Thoracic aorta (tissue), 2 donors: ENCODE measurements at places on chromosomes 11 and 22. TPM values are rescaled to one million over a fixed set of nuclear protein-coding genes. Genes with fewer than 3 reads are reported as not detected.

The POTEH gene
- total RNA-seq = not detected

DNA sequence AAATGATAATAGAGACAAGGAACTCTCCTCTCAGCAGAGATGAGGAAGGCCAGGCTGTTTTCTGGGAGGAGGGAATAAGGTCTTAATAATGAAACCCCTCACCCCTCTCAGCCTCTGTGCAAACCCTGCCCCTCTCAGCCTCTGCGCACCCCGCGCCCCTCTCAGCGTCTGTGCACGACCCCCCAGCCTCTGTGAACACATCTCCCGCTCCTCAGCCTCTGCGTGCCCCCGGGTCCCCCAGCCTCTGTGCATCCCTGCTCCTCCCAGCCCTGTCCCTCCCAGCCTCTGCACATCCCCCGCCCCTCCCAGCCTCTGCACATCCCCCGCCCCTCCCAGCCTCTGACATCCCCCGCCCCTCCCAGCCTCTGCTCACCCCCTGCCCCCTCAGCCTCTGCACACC, 837.8 kb downstream of the TBC1D22A start:
- H3K27me3 ChIP-seq = no peaks in the 10 kb centered on the region
- H3K4me1 ChIP-seq = no peaks in the 10 kb centered on the region
- H3K36me3 ChIP-seq = no peaks in the 10 kb centered on the region
- no peak overlapping the region for H3K4me3 ChIP-seq

GRCh38 chr11:33582636-33583325, 117.8 kb downstream of the C11orf91 start:
- no peak for DNase-seq
- H3K4me3 ChIP-seq = no peak overlapping the region
- H3K4me1 ChIP-seq = no peaks in the 10 kb centered on the region

GRCh38 chr11:13666708-13667107, 1.8 kb upstream of the FAR1 start:
- DNase-seq = no peak
- no peak overlapping the region for H3K27ac ChIP-seq
- no peak overlapping the region for H3K4me3 ChIP-seq

GRCh38 chr22:20810645-20811044, 36.7 kb downstream of the SERPIND1 start:
- DNase-seq = no peak
- H3K4me3 ChIP-seq = no peak overlapping the region
- H3K27ac ChIP-seq = no peak overlapping the region

DNA sequence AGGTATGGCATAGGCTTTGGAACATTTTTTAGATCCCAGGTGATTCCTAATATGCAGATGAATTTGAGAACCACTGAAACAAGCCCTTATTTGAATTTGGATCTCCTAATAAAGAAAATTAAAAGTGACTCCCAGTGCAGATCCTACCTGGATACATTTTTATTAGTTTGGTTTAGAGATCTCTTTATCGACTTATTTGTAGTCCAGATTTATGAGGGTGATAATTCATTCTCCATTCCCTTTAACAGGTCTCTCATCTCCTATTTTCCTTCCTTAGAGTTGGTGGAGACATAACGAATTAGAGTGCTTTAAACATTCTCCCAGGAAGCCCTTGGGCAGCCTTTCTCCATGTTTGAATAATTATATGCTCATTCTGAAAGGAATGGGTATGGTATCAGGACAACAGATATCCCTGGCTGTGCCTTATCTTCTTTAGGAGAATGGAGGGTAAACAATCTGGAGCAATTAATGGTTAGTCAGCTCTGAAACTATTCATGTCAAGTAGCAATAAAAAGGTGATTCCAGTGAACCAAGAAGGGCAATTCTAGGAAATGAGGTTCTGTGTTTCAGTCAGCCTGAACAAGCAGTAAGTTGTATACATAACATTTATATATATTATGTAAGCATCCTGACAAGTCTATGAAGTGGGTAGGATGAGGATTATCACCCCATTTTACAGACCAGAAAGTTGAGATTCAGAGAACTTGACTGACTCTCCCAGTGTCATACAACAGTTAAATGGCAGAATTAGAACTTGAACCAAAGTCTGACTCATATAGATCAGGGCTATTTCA, 53.9 kb upstream of the RCE1 start:
- H3K36me3 ChIP-seq = no peaks in the 10 kb centered on the region
- H3K4me3 ChIP-seq = no peak overlapping the region

DNA sequence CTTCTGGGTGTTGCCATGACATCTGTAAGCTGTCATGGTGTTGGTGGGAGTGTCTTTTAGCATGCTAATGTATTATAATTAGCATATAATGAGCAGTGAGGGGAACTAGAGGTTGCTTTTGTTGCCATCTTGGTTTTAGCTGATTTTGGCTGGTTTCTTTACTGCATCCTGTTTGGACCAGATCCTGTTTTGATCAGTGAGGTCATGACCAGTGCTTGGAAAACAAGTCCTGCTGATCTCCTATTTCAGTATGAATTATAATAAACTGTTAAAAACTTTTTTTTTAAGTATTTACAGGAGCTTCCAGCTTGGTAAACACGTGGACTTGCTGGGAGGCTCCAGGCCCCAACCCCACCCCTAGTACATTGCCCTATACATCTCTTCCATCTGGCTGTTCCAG, 30.5 kb upstream of the P4HA3 start:
- no peaks in the 10 kb centered on the region for H3K27me3 ChIP-seq
- no peak overlapping the region for H3K27ac ChIP-seq
- peaks cover 6% of the 10 kb centered on the region for H3K36me3 ChIP-seq
- peaks cover 11% of the 10 kb centered on the region for H3K4me1 ChIP-seq
- no peak for DNase-seq

The MACROD1 gene
- total RNA-seq = 15.8 TPM

The CDC42EP2 gene
- total RNA-seq = 8.5 TPM

The SCGB2A2 gene
- 3.7 TPM for total RNA-seq

- H3K27ac ChIP-seq = no peak overlapping the region
- H3K4me1 ChIP-seq = no peaks in the 10 kb centered on the region
- no peak for DNase-seq
- no peaks in the 10 kb centered on the region for H3K27me3 ChIP-seq
These were observed 117.0 kb downstream of the FBXO7 start for GRCh38 chr22:32591620-32592019.

DNA sequence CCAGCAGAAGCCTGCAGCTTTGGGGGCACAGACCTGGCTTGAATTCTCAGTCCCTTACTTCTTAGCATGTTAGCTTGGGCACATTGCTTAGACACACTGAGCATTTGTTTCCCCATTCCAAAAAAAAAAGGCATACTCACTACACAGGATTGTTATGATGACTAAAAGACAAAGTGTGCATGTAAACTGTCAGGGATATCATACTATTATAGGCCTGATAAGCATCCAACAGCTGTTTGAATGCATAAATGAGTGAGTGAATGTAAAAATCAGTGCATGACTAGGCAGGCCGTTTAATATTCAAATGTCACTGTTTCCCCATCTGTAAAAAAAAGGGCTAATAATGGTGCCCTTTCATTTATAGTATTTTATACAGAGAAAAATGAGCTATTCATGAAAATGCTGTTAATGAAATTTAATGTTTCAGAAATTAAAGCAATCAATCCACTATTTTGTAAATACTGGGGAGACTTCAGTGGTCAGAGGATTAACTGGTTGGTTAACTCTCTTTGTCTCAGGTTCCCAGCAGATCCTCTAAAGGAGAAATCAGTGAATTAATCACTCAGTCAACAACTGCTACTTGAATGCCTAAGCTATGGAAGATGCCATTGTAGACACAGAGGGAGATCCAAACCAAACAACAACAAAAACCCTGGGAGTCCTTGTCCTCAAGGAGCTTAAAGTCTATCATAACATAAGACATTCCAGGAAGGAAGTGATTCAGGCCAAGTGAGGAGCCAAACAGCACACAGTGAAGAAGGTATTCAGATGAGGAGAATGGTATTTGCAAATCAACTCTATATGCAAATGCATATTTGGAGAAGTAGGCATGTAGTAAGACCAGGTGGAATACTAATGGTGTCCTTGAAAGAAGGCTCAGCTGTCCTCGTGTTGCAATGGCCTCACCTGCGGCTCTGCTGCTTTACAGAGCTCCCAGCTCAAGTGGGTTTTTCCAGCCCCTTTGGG, 26.8 kb downstream of the BARX2 start:
- no peaks in the 10 kb centered on the region for H3K27me3 ChIP-seq
- H3K4me1 ChIP-seq = no peaks in the 10 kb centered on the region
- no peak overlapping the region for H3K27ac ChIP-seq
- H3K36me3 ChIP-seq = no peaks in the 10 kb centered on the region

The OR51B2 gene
- not detected for total RNA-seq

The OPCML gene
- total RNA-seq = not detected

- no peak overlapping the region for H3K4me3 ChIP-seq
- no peaks in the 10 kb centered on the region for H3K36me3 ChIP-seq
- H3K27ac ChIP-seq = no peak overlapping the region
- H3K4me1 ChIP-seq = no peaks in the 10 kb centered on the region
- no peaks in the 10 kb centered on the region for H3K27me3 ChIP-seq
These were observed 85.7 kb downstream of the BLID start for GRCh38 chr11:122030286-122030685.

DNA sequence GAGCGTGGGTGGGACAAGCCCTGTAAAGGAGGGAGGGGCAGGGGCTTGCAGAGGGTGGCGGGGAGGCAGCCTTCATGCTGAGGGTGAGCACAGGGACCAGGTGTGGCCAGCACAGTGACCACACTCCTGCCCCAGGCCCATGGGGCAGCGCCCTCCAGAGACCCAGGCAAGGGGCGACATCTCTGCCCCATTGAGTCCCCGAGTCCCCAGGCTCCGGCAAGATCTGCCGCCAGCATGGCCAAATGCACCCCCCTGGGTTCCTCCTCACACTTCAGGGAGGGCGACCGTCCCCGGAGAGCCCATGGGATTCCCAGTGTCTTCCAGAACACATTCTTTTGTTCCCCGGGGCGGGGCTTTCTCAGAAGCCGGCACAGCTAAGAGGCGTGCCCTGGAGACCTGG, 362.5 kb downstream of the TBC1D22A start:
- no peak for DNase-seq
- no peak overlapping the region for H3K27ac ChIP-seq
- no peak overlapping the region for H3K4me3 ChIP-seq
- no peaks in the 10 kb centered on the region for H3K36me3 ChIP-seq

The IFITM2 gene
- 275 TPM for total RNA-seq

The ARFIP2 gene
- 52.1 TPM for total RNA-seq

The PGA5 gene
- not detected for total RNA-seq

GRCh38 chr22:30542811-30543188, 3.7 kb downstream of the SEC14L6 start:
- no peaks in the 10 kb centered on the region for H3K27me3 ChIP-seq
- H3K4me1 ChIP-seq = peaks cover 12% of the 10 kb centered on the region
- H3K36me3 ChIP-seq = no peaks in the 10 kb centered on the region
- DNase-seq = no peak

GRCh38 chr11:19892387-19892786, 179.8 kb downstream of the NAV2 start:
- H3K27me3 ChIP-seq = no peaks in the 10 kb centered on the region
- H3K4me1 ChIP-seq = peaks cover 14% of the 10 kb centered on the region
- H3K36me3 ChIP-seq = peaks cover 27% of the 10 kb centered on the region
- no peak overlapping the region for H3K27ac ChIP-seq

DNA sequence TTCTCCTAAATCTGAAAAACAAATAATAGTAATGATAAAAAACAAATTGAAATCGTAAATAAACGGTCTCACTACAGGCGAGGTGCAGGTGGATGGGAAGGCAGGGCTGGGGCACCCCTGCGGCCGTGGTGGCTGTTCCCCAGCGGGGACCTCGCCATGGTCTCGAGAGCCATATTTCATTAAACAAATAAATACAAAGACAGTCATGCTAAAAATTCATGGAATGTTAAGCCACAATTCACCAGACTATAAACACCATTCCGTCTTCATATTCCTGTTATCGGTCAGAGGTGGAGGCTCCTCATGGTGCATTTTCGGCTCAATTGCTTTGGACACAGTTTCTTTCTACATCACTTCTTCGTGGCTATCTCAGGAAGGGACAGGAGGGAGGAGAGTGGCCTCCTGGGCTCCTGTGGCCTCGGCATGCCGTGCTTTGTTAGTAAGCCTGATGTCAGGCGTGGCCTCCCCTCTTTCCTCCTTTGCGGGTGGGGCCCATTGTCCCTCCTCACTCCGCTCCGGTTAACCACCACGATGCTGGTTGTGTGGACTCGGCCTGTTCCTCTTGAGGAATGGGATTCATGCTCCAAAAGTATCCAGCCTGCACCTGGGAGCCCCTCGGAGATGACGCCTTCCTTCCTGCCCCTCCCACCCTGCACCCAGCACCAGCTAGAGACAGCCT, 16.1 kb upstream of the BRSK2 start:
- no peak overlapping the region for H3K4me3 ChIP-seq
- H3K36me3 ChIP-seq = no peaks in the 10 kb centered on the region
- no peak overlapping the region for H3K27ac ChIP-seq
- H3K4me1 ChIP-seq = no peaks in the 10 kb centered on the region
- no peaks in the 10 kb centered on the region for H3K27me3 ChIP-seq
- DNase-seq = no peak

GRCh38 chr11:36376888-36377758, 81.0 kb downstream of the PRR5L start:
- H3K36me3 ChIP-seq = no peaks in the 10 kb centered on the region
- peak overlapping the region; percentile 85 for H3K4me3 ChIP-seq
- H3K4me1 ChIP-seq = peaks cover 4% of the 10 kb centered on the region
- no peaks in the 10 kb centered on the region for H3K27me3 ChIP-seq
- no peak for DNase-seq

DNA sequence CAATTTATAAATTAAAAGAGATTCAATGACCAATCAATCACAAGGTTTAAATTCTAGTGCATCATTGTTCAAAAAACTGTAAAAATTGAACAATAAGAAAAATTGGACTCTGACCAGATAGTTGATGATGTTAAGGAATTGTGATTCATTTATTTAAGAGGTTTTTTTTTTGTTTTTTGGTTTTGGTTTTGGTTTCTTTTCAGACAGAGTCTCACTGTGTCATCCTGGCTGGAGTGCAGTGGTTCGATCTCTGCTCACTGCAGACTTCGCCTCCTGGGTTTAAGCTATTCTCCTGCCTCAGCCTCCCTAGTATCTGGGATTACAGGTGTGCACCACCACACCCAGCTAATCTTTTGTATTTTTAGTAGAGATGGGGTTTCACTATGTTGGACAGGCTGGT, 17.1 kb upstream of the EIF3M start:
- H3K27me3 ChIP-seq = no peaks in the 10 kb centered on the region
- no peaks in the 10 kb centered on the region for H3K4me1 ChIP-seq
- DNase-seq = no peak
- H3K27ac ChIP-seq = no peak overlapping the region
- no peaks in the 10 kb centered on the region for H3K36me3 ChIP-seq

DNA sequence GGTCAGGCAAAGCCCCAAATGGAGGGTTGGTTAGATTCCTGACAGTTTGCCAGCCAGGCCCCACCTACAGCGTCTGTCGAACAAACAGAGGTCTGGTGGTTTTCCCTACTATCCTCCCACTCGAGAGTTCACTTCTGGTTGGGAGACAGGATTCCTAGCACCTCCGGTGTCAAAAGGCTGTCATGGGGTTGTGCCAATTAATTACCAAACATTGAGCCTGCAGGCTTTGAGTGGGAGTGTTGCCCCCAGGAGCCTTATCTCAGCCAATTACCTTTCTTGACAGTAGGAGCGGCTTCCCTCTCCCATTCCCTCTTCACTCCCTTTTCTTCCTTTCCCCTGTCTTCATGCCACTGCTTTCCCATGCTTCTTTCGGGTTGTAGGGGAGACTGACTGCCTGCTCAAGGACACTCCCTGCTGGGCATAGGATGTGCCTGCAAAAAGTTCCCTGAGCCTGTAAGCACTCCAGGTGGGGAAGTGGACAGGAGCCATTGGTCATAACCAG, 4.7 kb upstream of the TTC36 start:
- H3K4me1 ChIP-seq = no peaks in the 10 kb centered on the region
- no peak overlapping the region for H3K4me3 ChIP-seq
- no peaks in the 10 kb centered on the region for H3K27me3 ChIP-seq
- no peak for DNase-seq
